Stimulated activated CD4-positive, alpha-beta T cell treated with anti-CD3 and anti-CD28 coated beads, Interleukin-15, amount 100 ng/mL, for 48 hours (primary cell): ENCODE measurements at places on chromosomes 13 and 19.
A peak's percentile ranks its signal among the peaks of the same experiment; 100 is the strongest.

GRCh38 chr13:41582027-41582463, 124.7 kb downstream of the RGCC start:
- DNase-seq, result no peak

DNA sequence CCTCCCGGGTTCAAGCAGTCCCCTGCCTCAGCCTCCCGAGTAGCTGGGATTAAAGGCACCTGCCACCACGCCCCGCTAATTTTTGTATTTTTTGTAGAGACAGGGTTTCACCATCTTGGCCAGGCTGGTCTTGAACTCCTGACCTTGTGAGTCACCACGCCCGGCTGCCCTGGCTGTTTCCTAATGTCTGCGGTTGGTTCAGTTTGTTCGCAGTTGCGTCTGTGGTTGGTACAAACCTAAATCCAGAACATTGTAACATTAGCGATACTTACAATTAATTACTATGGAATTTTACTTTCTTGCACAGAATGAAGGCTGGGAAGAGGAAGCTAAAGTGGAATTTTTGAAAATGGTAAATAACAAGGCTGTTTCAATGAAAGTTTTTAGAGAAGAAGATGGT, 38.1 kb downstream of the RNF17 start:
- no peak for DNase-seq

GRCh38 chr13:36531746-36532486, 99.6 kb downstream of the CCNA1 start:
- DNase-seq, result no peak

DNA sequence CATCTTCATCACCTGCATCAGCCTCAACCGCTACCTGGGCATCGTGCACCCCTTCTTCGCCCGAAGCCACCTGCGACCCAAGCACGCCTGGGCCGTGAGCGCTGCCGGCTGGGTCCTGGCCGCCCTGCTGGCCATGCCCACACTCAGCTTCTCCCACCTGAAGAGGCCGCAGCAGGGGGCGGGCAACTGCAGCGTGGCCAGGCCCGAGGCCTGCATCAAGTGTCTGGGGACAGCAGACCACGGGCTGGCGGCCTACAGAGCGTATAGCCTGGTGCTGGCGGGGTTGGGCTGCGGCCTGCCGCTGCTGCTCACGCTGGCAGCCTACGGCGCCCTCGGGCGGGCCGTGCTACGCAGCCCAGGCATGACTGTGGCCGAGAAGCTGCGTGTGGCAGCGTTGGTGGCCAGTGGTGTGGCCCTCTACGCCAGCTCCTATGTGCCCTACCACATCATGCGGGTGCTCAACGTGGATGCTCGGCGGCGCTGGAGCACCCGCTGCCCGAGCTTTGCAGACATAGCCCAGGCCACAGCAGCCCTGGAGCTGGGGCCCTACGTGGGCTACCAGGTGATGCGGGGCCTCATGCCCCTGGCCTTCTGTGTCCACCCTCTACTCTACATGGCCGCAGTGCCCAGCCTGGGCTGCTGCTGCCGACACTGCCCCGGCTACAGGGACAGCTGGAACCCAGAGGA, 2.6 kb downstream of the P2RY11 start:
- no peak for DNase-seq

DNA sequence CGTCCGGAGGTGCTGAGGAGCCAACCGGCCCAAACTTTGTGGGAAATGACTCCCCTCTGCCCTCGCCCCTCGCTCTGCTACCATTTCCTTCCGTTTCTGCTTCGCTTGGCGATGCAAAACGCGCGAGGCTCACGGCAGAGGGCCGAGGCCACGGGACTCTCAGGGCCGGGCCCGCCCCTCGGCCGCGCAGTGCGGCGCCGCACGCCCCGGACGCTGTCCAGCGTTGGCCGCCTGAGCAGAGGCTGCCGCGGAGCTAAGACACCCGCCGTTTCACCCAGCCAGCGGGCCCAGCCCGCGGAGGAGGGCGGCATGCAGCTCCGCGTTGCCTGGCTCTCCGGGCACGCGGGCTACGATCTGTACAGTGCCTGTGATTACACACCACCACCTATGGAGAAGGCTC, 2.1 kb upstream of the ZNF578 start:
- no peak for DNase-seq

DNA sequence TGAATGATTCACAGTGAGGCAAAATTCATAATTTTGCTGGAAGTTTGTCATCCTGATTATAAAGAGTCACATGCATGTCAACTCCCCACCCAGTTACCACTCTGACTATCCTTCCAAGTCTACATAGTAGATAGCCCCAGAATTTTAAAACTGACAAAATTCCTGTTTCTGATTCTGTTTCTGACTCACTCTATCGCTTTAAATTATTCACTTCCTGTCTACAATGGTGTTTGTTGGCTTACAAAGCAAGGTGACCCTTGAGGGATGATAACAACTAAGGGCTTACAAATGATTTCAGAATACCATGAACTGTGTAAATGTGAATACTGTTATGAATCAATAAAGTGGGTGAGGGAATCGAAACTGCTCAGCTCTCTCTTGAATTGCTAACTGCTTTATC, 98.7 kb upstream of the KL start:
- DNase-seq, result no peak

GRCh38 chr19:55212447-55212846, 3.1 kb upstream of the PTPRH start:
- peak; percentile 41 for DNase-seq

DNA sequence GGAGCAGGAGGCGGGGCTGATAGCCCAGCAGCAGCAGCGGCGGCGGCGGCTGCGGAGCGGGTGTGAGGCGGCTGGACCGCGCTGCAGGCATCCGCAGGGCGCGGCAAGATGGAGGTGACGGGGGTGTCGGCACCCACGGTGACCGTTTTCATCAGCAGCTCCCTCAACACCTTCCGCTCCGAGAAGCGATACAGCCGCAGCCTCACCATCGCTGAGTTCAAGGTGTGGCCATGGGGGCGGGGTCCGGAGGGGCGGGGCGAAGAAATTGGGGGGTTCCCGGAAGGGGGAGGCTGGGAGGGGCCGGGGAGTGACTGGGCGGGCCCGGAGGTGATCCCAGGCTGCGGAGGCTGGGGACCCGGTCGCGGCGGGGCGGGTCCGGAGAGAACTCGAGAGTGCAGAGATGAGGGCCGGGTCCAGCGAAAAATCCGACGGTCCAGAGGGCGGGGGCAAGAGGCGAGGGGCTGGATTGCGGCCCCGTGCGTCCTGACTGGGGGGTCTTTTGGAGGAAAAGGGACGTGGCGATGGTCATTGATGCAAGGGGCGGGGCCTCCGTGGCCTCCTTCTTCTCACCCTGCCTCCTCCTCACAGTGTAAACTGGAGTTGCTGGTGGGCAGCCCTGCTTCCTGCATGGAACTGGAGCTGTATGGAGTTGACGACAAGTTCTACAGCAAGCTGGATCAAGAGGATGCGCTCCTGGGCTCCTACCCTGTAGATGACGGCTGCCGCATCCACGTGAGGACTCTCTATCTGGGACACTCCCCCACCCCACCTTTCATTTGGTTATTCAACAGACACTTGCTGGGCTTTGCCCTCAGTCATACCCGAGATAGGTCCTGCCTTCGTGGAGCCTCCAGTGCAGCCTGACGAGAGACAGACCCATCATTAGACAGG, at the start of gene TBCB:
TSS of gene TBCB (plus strand) at position 16 of the 891 bp plus-strand sequence. CDS start at position 109, 93 bp downstream.
- DNase-seq, result no peak
